ENCODE measurements at places on chromosomes 6 and 20.

DNA sequence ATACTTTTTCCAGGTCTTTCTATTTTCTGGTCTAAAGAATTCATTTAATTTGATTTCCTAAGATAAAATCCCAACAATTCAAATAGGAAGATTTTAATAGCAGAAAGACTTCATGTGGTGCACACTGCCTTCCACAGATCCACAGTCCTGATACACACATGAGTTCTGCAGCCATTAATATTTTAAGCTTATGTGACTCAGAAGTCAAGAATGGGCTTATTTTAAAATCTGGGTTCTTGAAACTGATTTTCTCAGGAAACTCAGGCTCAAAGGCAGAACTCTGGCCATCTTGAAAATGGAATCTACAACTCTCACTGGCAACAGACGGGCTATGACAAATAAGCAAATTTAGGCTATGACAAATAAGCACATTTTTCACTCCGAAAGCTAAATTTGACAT is 88.2 kb downstream of the COL12A1 start:
- DNase-seq = peak; percentile 9

- DNase-seq = peak; percentile 52
These were observed at the start of gene HTR1E for GRCh38 chr6:86937219-86938079. TSS of gene HTR1E (plus strand) at chr6:86937528. CDS start at chr6:87015335, 77,807 bp downstream.

DNA sequence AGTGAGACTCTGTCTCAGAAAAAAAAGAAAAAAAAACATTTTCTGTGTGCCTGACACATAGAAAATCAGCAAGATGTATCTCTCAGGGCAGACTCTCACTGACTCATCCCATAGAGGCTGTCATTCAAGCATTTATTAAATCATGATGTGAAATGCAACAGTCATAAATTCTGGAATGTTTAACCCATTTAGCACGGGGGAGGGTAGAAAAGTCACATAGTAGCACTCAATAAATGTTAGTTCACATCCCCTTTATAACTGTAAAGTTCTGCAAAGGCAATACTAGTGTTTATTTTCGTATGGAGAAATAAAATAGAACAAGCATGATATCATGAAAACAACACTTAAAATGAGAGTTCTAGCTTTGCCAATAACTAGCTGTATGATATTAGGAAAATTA is 15.5 kb upstream of the CARMIL1 start:
- peak; percentile 65 for DNase-seq

GRCh38 chr6:6057442-6058053 is 50.8 kb upstream of the NRN1 start:
- peak; percentile 52 for DNase-seq

DNA sequence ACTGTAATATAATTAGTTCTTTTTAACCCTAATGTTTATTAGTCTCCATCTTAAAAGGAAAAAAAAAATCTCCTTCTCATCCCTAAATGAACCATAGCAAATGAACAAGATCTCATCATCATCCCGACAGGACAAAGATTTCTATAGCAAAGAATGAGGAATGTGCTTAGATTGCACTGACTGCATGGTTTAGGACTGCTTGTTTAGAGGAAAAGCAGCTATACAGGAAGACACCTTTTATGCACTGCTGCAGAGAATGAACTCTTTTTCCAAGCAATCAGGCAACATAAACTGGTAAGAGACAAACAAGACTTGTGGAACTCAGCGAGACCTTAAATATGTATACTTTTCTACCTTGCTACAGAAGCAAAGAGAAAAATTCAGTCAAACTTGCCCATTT is 26.8 kb downstream of the CSNK2A1 start:
- DNase-seq = no peak

DNA sequence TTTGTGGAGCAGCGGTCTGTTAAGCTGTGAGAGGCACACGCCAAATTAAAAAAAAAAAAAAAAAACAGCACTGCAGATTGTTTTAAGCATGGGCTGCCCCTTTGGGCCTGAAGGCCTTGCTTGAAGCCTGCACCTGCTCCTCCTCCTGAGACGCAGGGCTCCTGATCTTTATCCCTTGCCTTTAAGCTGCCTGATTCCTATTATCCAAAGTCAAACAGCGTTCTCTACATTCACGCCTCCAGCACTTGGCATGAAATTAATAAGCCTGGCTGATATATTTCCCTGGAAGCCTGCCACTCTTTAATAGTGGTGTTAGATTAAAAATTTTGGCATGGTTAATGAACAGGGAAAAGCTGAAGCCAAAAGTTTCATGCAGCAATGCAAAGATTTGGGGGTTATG is 163.9 kb downstream of the FAXC start:
- DNase-seq = no peak

- DNase-seq = no peak
These were observed 4.3 kb upstream of the FUCA2 start for GRCh38 chr6:143515766-143516355.

GRCh38 chr6:141153563-141153962 is 979.2 kb upstream of the GJE1 start:
- DNase-seq = no peak

- no peak for DNase-seq
These were observed 92.7 kb downstream of the MANEA start for GRCh38 chr6:95670011-95670463.

DNA sequence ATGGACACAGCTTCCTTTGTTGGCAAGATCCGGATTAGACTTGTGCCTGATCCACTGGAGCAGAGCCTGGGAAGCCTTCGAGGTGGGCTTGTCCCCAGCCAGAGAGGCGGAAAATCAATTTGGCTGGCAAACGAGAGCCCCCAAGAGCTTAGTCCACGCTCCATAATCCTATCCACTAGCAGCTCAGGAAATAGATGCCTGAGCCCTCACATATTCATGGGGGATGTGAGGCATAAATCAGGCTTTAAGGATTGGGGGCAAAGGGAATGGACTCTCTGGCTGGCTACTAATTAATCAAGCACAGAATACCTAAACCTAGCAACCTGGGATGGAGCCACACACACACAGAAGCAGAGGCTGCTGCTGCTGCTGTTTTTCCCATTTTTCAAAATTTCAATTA is 137.9 kb downstream of the PKHD1 start:
- no peak for DNase-seq
